Left lobe of liver (tissue), 2 donors: ENCODE measurements at places on chromosomes 7 and 10. TPM values are rescaled to one million over a fixed set of nuclear protein-coding genes. Genes with fewer than 3 reads are reported as not detected.

GRCh38 chr7:152419473-152420429 lies 16.1 kb downstream of the KMT2C start:
- no peak for DNase-seq

GRCh38 chr10:106226142-106226541 lies 938.4 kb downstream of the SORCS1 start:
- no peak for DNase-seq

DNA sequence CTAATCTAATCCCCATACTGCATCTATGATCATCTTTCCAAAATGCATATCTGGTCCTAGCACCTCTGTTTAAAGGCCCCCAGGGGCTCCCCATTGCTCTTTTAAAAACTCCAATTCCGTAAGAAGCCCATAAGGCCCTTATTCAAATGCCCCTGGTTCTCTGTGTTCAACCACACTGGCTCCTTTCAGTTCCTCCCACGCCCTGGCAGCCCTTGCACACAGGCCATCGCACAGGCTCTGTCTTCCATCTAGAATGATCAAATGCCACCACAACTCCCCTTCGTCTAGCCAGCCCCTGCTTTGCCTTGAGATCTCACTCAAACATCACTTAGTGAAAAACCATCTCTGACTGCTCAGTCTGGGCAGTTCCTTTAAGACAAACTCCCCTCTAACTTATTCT lies 112.9 kb upstream of the LYZL2 start:
- no peak for DNase-seq

DNA sequence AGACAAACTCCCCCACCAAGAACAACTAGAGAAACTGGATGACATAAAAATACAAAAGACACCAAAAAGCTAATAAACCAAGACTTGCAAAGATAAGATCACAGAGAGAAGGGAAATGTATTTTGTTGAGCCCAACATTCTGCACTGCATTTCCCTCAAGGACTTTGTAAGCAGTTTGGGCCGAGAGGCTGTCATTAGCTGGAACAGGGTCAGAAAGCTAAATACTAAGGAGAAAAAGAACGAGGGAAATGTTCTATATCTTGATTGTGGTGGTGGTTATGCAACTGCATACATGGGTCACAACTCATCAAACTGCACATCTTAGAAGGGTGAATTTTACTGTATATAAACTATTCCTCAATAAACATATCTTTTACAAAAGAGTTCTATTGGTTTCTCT lies 315.0 kb downstream of the IPMK start:
- DNase-seq, result no peak

DNA sequence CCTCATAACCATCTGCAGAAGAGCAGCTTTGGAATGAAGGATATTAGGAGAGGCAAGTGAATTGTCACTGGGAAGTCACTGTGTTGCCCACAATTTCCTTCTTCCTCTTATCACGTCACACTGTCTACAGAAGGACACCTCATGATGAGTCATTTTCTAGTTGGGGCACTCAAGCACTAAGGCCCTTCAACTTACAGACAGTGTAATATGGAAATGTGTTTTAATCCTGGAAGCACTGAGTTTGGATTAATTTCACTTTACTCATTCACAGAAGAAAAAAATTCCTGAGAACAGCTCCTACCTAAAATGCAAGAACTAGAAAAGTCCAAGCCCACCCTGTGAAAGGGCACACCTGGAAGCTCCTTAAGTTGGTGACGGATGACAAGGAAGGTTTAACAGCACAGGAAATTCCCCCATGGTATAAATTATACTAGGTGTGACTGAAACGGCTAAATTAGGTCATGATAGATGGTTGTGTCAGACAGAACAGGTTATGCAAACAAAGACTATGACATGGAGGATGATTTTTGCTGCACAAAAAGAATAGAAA lies 56.6 kb downstream of the PARD3 start:
- DNase-seq, result no peak

DNA sequence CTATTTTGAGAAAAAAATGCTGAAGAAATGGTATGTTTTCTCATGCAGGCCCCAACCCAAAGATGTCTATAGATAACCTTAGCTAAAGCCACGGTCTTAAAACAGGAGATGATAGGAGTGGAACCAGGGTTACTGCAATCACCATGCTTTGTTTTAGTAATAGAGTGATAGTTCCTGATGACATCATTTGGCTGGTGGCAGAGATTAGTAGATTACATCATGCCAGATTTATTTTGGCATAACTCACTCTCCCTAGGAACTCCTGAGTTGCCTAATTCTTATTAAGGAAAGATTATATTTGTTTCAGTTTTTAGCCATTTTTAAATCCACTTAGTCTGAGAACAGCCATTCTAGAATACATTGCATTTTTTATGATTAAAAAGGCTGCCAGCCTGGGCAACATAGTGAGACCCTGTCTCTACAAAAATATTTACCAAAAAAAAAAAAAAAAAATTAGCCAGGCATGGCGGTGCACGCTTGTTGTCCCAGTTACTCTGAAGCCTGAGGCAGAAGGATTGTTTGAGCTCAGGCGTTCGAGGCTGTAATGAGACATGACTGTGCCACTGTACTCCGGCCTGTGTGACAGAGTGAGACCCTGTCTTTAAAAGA lies 17.8 kb downstream of the ENO4 start:
- no peak for DNase-seq

- DNase-seq, result no peak
Measured at GRCh38 chr7:43588477-43589132, 5.7 kb downstream of the STK17A start.

GRCh38 chr7:71454981-71455380 lies 323.0 kb downstream of the GALNT17 start:
- no peak for DNase-seq

- DNase-seq, result no peak
Measured at GRCh38 chr7:107854989-107855388, 36.0 kb upstream of the DLD start.

GRCh38 chr7:34327681-34328080 lies 330.3 kb upstream of the NPSR1 start:
- no peak for DNase-seq

DNA sequence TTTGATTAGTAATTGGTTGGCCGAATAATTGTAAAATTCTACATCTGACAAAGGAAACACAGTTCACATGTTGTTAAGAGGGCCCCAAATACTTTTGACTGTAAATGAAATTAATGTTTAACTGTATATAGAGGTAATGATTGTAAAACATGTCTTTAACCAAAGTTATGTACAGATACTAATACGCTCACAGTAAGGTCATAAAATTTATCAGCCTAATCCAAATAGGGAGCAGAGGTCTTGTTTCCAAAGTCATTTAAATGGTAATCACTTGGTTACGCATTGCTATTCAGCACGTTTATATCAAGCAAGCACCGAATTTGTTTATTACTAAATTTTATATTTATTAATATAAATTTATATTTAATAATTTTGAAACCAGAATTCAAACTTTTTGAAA lies 1.4 kb downstream of the PHYHIPL start:
- DNase-seq, result no peak

GRCh38 chr10:248307-248706 lies 113.1 kb downstream of the ZMYND11 start:
- no peak for DNase-seq

DNA sequence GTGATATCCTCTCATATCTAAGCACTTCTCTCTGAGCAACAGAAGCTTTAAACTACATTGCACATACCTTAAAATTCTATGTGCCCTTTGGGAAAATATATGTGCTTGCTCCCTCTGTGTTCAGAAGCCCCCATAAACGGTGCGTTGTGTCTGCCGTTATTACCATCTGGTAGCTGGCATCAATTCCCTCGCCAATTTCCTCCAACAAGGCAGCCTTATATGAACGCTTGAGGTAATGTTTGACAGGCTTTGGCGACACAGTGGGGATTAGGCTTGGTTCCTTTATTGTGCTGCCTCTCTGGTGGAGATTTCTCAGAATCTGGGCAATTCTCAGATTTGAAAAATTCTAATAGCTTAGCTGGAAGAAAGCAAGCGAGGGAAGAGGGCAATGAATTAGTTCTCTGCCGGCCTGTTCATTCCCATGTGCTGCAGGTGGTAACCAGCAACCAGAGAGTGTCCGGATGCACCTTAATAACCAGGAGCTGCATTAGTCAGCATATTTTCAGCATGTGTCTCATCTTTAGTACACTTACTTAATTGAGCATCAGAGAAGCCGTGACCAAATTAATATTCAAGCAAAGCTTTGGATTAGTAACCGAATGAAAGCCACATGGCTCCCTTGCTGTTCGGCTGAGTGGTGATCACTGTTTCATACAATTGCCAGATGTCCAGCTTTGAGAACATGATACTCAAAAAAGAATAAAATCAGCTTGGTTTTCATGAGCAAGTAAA lies 7.3 kb upstream of the PPP1R17 start:
- DNase-seq, result no peak

DNA sequence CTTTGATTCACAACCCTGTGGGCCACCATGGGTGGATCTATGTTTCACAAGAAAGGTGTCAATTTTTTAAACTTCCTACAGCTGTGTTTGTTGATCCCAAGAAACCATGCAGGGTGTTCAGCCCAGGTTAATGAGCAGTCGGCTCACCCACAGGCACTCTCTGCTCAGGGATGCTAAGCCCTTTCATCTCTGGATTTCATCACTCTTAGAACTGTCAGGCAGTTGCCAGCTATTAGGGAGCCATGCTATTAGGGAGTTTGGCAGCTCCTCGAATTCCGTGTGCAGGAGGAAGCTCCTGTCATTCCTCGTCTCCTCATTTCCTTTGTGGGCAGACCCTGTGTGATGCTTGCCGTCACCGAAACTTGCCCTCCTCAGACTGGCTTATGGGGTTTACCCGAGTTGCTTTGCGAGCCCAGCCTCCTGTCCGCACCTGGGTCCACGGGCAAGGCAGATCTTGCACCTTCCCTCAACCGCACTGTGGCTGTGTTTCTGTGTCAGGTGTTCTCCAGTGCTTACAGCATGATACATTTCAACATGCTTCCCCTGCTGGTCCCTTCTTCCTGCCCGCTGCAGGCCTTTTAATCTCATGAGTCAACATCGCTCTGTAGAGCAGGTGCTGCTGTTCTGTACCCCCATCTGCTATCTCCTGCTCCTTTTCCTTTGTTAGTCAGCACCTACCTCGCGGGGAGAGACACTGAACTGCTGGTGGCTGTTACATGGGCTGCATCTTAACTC lies 509.8 kb downstream of the SUGCT start:
- DNase-seq, result no peak

DNA sequence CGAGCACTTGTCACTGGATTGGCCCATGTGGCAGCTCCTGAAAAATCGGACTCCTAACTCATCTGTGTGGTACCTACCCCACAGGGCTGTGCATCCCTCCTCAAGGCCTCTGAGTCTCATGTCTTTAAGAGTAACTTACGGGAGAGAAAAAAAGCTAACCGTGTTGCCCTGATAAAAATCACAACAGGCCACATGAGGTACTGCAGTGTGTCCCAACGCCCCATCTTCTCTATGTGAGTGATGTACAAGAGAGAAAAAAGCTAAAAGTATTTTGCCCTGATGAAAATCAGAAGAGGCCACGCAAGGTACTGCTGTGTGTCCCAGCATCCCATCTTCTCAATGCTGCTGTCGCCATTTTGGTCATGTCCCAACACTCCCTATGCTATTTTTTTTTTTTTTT lies 41.2 kb upstream of the ADRB1 start:
- DNase-seq, result no peak

GRCh38 chr7:136342251-136342650 lies 365.1 kb upstream of the MTPN start:
- DNase-seq, result no peak

- no peak for DNase-seq
Measured at GRCh38 chr7:1548944-1549343, 7.1 kb downstream of the TMEM184A start.

- DNase-seq, result no peak
Measured at GRCh38 chr10:117242463-117242832, 1.5 kb downstream of the SLC18A2 start.

DNA sequence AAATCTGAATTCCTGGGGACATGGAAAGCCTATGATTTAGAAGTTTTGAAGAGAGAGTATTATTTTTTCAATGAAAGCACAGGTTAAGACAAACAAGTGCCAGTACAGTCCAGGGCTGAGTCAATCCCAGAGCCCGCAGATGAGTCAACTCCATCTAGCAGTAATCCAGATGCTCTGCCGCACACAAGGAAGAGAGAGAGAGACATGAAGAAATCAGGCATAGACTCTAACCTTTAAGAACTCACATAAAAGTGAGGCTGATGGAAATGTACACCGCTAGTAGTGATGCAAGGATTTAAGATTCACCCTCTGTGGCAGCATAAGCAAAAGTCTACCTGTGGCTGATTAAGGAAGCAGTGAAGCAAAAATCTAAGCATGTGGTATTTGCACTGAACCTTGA lies 651.5 kb downstream of the TNS3 start:
- DNase-seq, result no peak

DNA sequence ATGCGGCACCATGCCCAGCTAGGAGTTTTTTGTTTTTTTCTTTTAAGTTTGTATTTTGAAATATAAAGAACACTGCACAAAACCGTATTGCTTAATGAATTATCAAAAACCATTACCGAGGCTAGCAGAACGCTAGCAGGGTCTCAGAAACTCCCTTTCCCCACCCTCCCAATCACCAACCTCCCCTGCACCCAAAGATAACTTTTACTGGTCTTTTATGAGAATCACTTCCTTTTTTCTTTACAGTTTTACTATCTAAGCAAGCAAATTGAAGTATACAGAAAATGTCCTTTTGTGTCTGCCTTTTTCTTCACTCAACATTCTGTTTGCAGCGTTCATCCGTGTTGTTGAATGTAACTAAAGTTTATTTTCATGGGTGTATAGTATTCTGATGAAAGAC lies 13.4 kb downstream of the HIP1 start:
- DNase-seq, result no peak

GRCh38 chr7:132090444-132090843 lies 485.8 kb downstream of the PLXNA4 start:
- DNase-seq, result no peak

DNA sequence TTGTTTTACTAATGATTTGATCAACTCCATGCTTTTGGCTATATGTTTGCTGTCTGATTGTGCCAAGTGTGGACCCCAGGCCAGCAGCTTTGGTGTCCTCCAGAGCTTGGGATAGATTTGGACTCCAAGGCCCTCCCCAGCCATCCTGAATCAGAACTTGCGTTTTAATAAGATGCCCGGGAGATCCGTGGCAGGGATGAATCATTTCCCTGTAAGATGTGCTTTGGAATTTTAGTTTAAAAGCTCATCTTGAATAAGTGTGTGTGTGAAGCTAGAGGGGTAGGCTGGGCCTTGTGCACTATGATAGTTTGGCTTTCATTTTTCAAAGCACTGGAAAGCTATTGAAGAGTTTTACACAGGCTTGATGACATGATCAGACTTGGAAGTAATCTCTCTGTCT lies 66.2 kb upstream of the SDK1 start:
- DNase-seq, result no peak

- no peak for DNase-seq
Measured at GRCh38 chr7:41885078-41885477, 182.2 kb upstream of the INHBA start.

CLDN12 gene
- total RNA-seq, result 34.2 TPM

METTL2B gene
- 13.9 TPM for total RNA-seq

NUTM2E gene
- total RNA-seq, result 0.08 TPM

PRDX3 gene
- 157 TPM for total RNA-seq

ZNF804B gene
- not detected for total RNA-seq

ASB4 gene
- 0.40 TPM for total RNA-seq
